Fibroblast of skin of left biceps (primary cell): ENCODE measurements at places on chromosomes 5 and 9.

GRCh38 chr5:4244306-4244705 lies 648.7 kb downstream of the IRX1 start:
- no peak for DNase-seq

DNA sequence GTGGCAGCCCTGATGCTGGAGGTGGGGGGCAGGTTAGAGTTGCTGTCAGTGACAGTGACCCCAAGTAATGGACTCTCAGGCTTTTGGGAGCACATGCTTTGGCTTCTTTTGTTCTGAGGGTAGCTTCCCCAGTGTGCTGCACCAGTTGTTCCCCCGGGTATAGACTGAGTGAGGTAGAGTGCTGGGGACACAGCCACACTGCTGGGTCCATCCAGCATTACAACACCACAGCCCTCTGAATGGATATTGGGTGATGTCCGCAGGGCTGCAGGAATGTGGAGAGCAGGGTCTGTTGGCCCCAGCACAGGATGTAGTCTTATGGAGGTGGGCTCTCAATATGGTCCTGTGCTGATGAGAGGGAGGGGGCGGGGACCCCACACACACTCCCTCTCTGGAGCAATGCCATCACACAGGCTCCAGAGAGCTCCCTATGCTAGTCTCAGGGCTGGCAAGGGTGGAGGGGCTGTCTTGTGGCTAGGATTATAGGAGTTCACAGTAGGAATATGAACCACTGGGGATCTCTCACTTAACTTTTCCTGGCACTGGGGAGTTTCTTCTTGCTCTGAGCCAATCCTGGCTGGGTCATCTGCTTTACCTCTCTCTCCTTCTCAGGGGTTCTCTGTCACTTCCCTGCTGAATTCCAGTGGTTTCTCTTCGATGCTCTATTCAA lies 20.7 kb downstream of the OSMR start:
- DNase-seq, result no peak

- no peak for DNase-seq
Observed at GRCh38 chr9:34454571-34455065, 3.8 kb downstream of the FAM219A start.

DNA sequence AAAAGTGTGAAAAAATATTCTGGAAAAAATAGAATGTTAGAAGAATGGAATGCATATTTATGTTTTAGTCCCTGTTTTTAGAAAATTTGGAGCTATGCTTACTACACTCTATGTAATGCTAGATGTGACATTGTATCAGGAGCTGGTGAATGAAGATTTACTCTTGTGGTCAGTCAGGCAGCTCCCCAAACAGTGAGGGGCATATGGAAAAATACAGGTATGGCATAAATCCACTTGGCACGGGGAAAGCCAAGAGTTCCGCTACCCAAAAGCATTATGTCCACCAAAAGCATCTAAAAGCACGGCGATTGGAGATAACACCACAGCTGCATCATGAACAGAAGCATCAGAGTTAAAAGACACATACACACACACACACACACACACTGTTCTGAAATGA lies 220.2 kb upstream of the KLF9 start:
- no peak for DNase-seq

DNA sequence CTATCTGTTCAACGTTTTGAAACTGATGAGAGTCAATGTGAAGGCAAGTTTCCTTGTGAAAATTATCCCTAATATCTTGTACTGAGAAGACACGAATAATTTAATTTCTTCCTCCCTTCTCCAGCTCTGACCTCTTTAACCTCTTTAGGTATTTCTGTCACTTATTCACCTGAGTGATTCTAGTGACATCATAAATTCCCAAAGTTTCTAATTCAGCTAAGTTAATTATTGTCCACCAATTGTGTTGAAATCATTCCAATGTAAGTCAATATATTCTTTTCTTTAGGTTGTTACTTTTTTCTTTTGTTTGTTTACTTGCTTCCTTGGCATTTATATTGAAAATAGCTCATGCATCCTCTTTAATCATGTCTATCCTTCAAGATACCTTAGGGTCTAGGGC lies 143.8 kb downstream of the PAPPA start:
- no peak for DNase-seq

- no peak for DNase-seq
Observed at GRCh38 chr5:73233461-73234203, 60.6 kb downstream of the TMEM174 start.

- no peak for DNase-seq
Observed at GRCh38 chr5:35894131-35894530, 37.4 kb downstream of the IL7R start.

GRCh38 chr9:108676355-108676754 lies 179.4 kb downstream of the ACTL7B start:
- DNase-seq, result no peak

DNA sequence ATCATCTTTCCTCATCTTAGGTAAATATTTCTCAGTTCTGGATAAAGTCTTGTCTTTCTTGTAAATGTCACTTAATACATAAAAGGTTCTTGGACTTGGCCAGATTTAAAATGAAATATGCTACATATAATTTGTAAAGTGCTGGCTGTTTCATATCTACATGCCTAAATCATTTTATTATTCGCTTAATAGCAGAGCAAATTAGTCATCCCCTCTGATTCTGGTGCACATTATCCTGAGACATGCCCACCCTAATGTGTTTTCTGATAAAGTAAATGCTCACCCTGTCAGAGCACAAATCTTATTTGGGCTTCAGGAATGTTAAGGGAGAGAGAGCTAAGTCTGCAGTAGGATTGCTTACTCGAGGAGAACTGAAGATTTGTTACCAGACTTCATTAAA lies 166.5 kb upstream of the IZUMO3 start:
- no peak for DNase-seq

DNA sequence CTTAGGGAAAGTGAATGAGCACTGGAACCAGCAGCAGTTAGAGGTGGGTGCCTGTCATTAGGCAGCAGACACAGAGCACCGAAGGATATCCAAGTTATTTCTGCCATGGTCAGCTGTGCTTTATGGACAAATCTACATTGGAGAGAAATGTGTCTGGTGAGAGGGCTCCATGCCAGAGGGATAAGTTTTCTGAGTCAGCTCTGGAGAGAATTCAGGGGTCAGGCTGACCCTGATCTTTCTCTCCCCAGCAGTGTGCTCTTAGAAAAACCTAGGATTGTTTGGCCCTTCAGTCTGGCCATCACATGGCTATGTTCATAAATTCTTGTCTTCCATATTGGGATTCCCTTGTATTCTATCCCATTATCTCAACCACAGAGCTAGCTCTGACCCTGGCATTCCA lies 8.9 kb upstream of the IL17B start:
- DNase-seq, result no peak

GRCh38 chr9:122356627-122357026 lies 14.2 kb upstream of the PTGS1 start:
- no peak for DNase-seq

DNA sequence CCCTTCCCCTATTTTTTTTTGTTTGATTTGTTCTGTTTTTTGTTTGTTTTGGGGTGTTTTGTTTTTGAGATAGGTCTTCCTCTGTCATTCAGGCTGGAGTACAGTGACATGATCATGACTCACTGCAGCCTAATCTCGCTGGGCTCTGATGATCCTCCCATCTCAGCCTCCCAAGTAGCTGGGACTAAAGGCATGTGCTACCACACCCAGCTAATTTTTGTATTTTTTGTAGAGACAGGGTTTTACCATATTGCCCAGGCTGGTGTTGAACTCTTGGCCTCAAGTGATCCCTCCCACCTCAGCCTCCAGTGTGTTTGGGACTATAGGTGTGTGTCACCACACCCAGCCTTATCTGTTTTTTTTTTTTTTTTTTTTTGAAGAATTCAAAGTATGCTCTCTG lies 605.4 kb downstream of the DNAH5 start:
- no peak for DNase-seq

DNA sequence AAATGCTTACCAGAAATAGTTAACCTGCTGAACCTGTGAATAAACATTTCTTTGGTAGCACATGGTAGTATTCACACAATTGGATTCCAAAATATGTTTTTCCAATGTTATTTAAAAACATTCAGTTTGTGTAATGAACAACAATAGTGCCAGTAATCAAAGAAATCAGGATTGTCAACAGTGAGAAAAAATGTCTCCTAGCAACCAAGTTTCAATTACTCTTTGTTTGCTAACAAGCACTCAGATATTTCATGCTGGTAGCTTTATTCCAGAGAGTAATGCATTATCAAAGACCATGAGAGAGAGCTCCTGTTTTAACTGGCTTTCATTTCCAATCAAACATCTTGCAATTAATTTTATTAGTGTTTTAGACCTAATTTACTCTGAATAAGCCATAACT lies 768.1 kb upstream of the GRAMD2B start:
- no peak for DNase-seq

GRCh38 chr9:134358026-134358661 lies 31.9 kb downstream of the RXRA start:
- no peak for DNase-seq

DNA sequence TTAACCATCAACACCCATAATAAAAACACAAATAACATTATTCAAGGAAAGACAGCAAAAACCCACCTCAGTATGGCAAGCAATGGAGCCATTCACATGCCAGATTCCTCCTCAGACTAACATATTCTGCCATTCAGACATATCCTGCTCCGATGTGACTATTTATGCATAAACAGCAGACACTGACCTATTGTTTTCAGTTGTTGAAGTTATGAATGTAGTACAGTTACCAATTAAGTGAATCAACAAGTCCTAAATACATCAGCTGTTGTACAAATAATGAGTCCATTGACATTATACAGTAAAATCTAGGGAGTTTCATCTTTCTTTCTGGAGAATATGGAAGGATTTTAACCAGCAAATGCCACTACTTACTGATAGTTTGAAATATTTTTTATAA lies 131.7 kb downstream of the DENND1A start:
- DNase-seq, result no peak

- DNase-seq, result no peak
Observed at GRCh38 chr5:81854915-81855314, 104.0 kb upstream of the SSBP2 start.

DNA sequence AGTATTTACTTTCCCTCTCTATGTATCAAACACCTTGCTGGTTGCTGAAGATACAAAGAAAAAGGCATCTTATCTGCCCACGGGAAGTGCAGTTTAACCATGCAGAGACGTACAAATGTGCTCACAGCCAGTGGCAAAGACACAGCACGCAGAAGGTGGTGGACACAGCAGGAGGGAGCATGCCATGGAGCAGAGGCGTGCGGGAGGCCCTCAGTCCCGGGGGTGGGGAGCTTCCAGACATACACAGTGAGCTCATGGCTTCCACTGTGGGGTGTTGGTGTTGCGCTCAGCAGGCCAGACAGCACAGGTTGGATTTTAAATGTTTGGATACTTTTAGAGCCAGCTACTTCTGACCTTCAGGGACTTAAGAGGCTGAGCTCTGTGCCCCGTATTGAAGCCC lies 8.8 kb upstream of the BARX1 start:
- DNase-seq, result no peak

- no peak for DNase-seq
Observed at GRCh38 chr5:19923742-19924141, 64.3 kb downstream of the CDH18 start.

- no peak for DNase-seq
Observed at GRCh38 chr5:112628214-112628980, 109.3 kb upstream of the APC start.

GRCh38 chr9:97562542-97562941 lies 61.1 kb downstream of the TMOD1 start:
- DNase-seq, result no peak

- DNase-seq, result no peak
Observed at GRCh38 chr9:76191493-76191892, 202.7 kb downstream of the RFK start.

- DNase-seq, result no peak
Observed at GRCh38 chr5:65796751-65797316, 74.8 kb downstream of the NLN start.

- no peak for DNase-seq
Observed at GRCh38 chr9:15249981-15250380, 57.0 kb downstream of the TTC39B start.

GRCh38 chr5:68565427-68565826 lies 349.9 kb downstream of the PIK3R1 start:
- DNase-seq, result no peak

- no peak for DNase-seq
Observed at GRCh38 chr5:643811-644271, 31.7 kb downstream of the CEP72 start.

- no peak for DNase-seq
Observed at GRCh38 chr5:172745838-172746237, 25.2 kb downstream of the DUSP1 start.

- DNase-seq, result no peak
Observed at GRCh38 chr5:141866096-141866495, 12.1 kb downstream of the PCDH1 start.

- DNase-seq, result no peak
Observed at GRCh38 chr9:93020151-93020550, 38.4 kb upstream of the SUSD3 start.

- no peak for DNase-seq
Observed at GRCh38 chr5:38478166-38478565, 78.3 kb downstream of the LIFR start.

DNA sequence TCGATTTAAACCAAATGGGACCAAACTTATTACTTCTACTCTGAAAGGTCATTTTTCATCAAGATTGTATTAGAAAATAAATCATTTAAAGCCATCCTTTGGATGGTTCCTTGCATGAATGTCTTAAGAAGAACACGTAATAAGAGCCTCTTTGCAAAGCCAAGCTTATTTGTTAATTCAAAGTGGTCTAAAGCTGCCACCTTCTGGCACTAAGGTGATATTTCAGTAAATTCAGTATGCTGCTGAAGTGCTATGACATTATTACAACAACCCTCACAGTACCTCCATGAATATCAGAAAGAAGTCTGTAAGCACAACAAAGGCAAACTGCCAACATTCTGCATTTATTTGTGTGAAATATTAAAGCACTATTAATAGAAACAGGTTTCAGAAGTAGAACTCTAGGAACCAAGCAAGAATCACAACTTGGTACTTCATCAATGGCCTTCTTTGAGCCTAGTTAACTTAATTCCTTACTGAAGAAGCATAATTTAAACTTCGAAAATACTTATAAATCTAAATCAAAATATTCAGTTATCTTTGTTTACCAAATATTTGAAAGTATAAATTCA lies 53.1 kb upstream of the TYRP1 start:
- DNase-seq, result peak; percentile 8

DNA sequence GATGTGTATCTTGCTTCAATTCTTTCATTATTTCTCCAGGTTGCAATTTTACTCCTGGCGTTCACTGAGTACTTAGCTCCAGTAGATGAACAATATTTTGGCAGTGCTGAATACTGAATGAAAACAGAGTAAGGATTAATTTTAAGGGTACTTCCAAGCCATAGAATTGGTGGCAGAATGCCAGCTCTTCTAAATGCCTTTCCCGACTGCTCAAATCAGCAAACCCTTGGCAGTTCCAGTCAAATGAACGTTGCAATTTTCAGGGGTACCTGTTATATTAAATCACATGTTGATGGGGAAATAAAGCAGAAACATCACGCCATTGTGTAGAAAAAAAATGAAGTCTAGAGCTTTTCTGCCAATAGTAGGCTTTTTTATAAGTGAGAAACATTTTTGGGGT lies 282.4 kb upstream of the RPS23 start:
- DNase-seq, result no peak

DNA sequence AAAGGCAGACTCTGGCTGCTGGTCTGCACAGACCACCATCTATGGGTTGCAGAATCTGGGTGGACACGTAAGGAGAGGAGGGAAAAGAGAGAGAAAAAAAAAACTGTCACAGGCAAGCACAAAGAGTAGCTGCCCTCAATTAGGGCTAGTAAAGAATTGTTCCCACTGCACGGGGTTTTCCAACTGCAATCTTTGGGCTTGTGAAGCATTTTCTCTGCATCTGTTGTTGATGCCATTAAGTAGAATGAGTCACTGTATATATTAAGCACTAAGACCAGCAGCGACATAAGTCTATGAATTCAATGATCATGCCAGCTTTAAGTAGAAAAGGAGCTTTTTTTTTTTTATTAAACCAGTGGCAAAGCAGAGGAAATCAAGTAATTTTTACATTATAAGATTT lies 40.2 kb downstream of the MED10 start:
- DNase-seq, result no peak
